ENCODE measurements at places on chromosomes 12 and 14.

GRCh38 chr12:48454667-48455066 lies 17.7 kb upstream of the ANP32D start:
- DNase-seq = peak; percentile 17

DNA sequence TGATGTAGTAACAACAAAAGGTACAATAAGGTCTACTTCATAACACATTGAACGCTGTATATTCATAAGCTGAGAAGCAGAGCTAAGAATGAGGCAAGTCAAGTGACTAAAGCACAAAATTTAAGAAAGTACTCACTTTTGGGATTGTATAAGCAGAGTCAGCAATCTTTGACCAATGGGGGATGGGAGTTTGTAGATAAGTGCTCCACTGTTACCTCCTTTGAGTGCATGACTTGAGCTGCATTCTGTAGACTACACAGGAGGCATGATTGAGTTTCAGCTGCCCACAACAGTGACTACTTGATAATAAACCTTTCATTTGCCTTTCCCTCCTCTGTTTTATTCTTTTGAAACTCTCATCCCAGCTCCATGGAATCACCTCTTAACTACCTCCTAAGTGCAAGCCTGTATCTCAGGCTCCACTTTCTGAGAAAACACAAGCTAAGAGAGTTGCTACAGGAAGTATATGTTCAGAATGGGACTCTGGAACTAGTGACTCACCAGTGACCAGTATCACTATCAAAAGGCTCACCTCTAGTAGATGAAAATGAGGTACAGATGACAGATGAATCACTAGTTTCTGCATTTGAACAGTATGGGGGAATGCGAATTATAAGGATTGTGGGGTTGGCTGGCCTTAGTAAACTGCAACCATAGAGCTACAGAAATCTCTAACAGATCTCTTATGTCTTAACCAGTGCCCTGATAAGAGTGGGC lies 49.2 kb downstream of the SLC35F4 start:
- DNase-seq = no peak

DNA sequence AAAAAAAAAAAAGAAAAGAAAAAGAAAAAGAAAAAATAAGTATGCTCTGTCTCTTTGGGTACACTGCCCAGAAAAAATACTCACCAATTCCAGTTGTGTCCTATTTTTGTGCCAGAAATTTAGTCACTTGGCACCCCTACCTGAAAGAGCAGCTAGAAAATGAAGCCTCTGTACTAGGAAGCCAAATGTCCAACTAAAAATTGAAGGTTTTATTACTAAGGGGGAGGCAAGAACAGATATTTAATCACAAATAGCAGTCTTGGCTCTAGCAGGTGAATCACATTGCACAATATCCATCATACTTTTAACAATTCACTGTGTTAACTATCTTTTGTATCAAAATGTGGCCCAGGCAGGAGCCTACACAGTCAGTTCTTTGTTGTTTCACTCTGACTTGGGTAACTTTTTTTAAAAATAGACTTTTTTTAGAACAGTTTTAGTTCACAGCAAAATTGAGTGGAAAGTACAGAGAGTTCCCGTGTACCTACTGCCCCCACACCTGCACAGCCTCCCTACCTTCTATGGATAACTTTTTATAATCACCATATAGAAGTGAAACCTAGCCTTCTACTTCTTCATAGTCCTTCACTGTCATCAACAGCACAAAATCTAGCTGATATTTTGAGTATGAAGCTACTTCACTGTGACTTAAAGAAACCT lies 87.1 kb upstream of the ATF7IP start:
- no peak for DNase-seq

GRCh38 chr12:24228371-24228770 lies 278.9 kb upstream of the SOX5 start:
- no peak for DNase-seq

DNA sequence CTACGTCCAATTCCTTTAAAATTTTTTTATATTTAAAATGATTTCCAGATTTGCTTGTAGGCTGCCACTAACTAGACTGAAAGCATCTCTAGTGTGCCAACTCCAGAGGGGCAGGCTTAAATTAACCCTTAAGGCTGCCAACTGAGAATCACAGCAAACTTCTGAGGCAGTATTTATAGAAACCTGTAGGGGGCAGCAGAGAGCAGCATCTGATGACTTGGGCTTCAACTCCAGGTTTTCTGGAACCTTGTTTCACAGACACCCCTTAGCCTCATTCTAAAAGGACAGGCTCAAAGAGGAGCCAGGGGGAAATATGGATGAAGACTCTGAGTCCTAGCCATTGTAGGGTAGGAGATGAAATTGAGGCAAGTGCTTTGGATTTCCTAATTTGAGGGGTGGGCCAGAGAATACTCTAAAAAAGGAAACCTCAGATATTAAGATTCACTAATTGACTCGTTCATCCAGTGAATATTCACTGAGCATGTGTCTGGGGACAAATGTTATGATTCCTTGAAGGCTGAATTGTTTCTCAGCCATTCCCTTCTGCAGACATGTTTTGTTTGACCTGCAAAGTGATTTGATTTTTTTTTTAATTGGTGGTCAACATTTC lies 63.3 kb upstream of the HSPB8 start:
- peak; percentile 45 for DNase-seq

- no peak for DNase-seq
Measured at GRCh38 chr14:67424539-67424938, 12.6 kb upstream of the PLEK2 start.

GRCh38 chr12:3725388-3726115 lies 27.4 kb downstream of the CRACR2A start:
- DNase-seq = peak; percentile 21

- DNase-seq = no peak
Measured at GRCh38 chr12:27952510-27952909, 20.0 kb downstream of the PTHLH start.

GRCh38 chr12:33427071-33427470 lies 12.5 kb downstream of the SYT10 start:
- no peak for DNase-seq

GRCh38 chr14:97594306-97594705 lies 797.1 kb downstream of the VRK1 start:
- DNase-seq = no peak

DNA sequence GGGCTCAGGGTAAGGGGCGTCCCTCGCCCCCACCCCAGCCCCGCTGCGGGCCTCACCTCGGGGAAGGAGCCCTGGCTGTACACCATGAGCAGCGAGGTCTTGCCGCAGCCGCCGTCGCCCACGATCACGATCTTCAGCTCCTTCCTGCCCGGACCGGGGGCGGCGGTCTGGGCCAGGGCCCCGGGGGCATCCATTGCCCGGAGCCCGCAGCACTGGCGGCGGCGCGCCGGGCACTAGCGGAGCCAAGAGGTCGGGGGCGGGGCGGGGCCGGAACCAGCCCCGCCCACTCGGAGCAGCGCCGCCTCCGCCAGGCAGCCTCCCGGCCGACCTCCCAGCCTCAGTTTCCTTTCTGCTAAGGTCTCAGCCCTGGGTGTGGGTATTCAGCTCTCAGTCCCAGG lies at the start of gene RHOF:
Gene RHOF (minus strand): TSS at position 249 of the 398 bp plus-strand sequence. CDS start 55 bp downstream, at position 194.
- peak; percentile 39 for DNase-seq

GRCh38 chr12:12804432-12804886 lies 8.7 kb upstream of the DDX47 start:
- DNase-seq = peak; percentile 93

DNA sequence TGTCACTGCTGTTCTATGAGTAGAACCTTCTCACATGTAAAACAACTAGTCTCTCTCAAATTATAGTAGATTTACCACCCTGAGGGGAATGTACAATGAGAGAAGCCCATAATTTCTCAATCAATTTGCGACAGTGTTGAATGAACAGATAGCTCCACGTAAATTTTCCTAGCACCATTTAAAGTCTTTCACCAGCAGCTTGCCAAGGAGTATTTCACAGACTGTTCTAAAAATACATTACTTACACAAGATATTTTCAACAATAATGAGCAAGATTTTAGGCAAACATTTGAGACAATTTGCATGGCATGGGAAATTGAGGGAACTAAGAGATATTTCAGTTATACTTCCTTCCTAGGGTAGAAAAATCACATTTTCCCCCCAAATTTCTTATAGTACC lies 151.6 kb downstream of the KICS2 start:
- no peak for DNase-seq

DNA sequence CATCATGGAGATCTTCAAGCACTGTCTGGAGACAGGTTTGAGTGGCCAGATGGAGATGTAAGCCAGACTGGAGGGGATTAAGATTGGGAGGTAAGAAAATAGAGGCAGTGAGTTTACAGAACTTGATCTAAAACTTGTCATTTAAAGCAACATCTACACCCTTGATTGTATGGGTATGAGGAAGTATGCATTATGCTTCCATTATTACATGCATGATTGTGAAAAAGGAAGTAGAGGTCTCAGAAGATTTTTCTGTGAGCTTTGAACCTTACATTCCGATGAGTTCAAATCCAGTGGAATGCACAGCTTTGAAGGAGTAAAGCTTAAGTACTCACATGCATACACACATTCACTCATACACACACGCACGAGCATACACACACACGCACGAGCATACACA lies 550.8 kb downstream of the MED13L start:
- no peak for DNase-seq

DNA sequence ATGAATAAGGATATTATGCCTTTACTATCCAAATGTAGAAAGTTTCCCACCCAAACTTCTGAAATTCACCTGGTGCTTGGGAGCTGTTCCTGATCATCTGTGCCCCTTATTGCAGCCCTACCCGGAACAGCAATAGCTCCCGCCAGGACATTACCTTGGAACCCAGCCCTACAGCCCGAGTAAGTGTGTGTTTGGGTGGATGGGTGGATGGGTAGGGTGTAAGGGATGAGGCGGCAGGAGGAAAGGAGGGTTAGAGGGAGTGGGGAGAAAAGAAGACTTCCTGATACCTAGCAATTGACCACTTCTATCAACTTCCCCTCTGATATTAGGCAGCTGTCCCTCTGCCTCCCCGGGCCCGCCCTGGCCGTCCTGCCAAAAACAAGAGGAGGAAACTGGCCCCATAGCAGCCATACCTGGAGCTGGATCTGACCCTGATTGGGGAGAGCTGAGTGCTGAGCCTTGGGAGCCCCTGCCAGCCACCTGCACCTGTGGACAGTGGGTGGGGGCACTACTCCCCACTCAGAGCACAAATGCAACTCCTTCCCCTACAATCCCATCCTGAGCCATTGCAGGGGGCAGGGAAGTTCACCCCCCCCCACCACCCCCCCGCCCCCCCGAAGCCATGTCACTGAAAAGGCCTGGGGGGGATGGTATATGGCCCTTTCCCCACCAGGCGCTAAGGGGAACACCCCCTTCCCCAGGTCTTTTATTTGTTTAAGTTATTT lies 6.4 kb downstream of the MBD6 start:
- DNase-seq = no peak

- DNase-seq = peak; percentile 19
Measured at GRCh38 chr12:45981075-45981837, 9.1 kb downstream of the SCAF11 start.
